ENCODE measurements at places on chromosomes 5 and 9.

DNA sequence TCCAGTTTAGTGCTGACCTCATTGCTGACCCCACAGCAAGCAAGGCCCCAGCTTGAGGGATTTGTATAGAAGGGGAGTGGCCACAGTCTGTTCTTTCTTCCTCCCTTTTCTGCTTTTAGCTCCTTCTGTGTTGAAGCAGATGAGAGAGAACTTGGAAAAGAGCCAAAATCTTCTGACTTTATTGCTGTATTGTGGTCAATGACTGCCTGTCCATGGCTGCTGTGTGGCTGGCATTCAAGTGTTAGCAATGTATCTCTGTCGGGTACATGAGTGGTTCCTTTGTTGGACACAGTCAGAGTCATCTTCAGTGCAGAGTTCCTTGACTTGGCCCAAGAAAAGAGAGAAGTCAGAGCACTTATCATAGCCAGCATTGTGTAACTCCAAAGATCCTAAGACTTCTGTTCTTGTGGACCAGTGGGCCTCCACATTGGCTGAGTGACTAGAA is 154.1 kb downstream of the LRRC70 start:
- no peak for DNase-seq

DNA sequence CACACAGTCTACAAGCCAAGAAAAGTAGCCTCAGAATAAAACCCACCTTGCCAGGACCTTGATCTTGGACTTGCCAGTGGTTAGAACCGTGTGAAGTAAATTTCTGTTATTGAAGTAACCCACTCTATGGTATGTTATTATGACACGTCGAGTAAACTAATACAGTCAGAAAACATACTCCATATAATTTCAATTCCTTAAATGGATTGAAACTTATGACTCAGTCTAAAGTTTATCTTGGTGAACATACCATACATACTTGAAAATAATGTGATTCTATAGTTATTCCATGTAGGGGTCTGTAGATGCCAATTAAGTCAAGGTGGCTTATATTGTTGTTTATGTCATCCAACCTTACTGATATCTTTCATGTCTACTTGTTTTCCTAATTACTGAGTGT is 950.7 kb downstream of the TLE4 start:
- DNase-seq, result no peak

DNA sequence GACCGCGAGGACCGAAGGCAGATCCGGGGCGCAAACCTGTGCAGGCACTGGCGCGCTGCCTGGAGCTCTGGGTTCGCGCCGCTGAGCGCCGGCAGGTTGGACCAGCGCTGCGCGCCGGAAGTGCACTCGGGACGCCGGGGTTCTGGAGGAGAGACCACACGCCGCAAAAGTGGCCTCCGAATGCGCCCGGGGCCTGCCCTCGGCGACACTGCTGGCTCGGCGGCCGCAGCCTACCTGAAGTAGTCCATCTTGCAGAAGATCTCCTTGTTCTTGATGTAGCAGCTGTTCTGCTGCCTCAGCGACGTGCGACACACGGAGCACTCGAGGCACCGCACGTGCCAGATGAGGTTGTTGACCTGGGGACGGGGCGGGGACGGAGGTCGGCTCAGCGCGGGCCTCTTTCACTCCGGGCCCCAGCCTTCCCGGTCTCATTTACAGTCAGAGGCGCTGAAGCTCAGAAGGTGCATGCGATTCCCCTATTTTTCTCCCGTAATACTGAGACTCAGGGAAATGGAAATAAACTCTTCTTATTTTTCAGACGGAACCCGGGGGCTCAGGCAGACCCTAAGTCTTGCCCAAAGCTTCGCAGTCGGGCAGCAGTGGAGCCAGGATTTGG is 2.5 kb downstream of the LHX6 start:
- DNase-seq, result no peak

DNA sequence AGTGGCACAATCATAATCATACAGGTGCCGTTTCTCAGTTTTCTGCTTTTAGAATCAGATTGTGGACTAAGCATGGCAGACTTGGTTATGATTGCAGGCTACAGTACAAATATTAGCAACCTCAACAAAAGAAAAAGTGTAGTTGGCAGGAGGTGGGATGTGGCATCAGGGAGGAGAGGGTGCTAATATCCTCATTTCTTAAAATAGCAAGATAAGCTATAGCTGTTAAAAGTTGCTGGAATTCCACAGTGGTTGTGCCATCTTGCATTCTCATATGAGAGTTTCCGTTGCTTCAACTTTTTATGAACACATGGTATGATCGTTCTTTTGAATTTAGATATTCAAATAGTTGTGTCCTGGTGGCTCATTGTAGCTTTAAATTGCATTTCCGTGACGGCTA is 21.4 kb downstream of the PIP5K1B start:
- no peak for DNase-seq

DNA sequence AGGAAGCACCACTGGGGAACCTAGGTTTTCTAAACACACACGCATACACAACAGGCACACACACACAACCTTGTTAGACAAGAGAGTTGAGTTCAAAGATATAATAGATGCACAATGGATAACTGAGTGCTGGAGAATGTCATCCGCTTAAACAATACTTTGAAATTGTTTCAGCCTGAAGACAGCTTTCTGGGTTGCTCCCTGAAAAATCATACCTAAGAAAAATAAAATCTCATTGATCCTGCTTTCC is 126.1 kb downstream of the TMEM161B start:
- DNase-seq, result no peak

GRCh38 chr9:121357011-121357410 is 13.0 kb downstream of the STOM start:
- DNase-seq, result no peak

DNA sequence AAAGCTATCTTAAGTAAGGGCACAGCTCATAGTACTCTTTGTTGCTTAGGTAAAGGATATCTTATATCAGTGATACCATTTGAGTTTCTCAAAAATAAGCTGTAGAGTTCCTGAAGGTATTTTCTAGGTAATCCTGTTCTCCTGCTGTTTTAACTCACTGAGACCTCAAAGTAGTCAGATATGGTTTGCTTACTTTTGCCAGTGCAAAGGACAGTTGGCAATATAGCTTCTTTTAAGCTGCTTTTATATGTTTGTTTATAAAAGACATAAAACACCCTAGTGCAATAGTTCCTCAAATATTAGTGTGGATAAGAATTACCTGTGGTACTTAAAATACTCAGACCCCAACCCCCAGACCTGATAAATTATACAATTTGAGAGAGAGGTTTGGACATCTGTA is 12.1 kb downstream of the NCBP1 start:
- DNase-seq, result no peak

DNA sequence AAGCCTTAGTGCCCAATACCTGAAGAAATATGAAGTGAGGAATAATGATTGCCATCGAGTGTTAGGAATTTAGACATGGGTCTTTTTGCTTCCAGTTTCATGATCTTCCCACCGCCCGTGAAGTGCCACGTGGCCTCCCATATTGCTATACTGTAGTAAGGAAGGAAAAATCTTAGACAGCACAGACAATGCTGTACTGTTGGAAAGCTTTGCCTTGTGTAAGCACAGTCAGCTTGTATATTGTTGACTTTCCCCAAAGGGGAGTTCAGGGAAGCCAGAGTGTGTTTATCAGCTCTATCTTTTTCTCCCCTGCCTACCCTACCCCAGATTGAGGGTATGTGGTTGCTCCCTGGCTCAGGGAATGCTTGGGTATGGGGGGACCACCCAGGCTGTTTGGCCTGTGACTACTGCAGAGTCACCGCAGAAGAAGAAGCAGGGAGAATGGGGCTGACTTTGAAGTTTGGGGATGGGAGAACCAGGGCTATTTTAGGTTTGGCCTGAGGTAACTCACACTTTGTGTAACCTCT is 161.8 kb upstream of the MEF2C start:
- no peak for DNase-seq

Measured in activated effector memory CD4-positive, alpha-beta T cell treated with Interleukin-2 at 50 U/mL for 16 hours (primary cell).